ENCODE measurements at places on chromosomes 7 and 10.

DNA sequence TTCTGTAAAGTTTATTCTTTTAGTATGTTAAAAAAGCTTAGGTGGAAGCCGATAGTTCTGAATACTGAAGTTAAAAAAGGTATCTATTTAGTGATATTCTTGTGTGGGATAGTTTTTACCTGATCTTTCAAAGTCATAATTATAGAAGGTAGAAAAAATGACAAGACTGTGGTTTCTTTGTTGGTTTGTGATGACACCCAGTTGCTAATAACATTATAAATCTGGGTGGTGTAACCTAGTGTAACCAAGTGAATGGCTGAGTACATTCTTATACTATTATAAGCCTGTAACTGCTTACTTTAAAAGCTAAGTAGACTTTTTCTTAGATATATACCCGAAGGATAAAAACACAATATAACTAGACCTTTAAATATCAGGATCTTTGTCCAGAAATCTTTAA is 2.3 kb downstream of the CDK13 start:
- no peak for DNase-seq

- no peak for DNase-seq
These were observed 349.7 kb upstream of the COBL start for GRCh38 chr7:51666266-51666665.

- no peak for DNase-seq
These were observed 65.1 kb downstream of the SFMBT2 start for GRCh38 chr10:7345717-7346116.

DNA sequence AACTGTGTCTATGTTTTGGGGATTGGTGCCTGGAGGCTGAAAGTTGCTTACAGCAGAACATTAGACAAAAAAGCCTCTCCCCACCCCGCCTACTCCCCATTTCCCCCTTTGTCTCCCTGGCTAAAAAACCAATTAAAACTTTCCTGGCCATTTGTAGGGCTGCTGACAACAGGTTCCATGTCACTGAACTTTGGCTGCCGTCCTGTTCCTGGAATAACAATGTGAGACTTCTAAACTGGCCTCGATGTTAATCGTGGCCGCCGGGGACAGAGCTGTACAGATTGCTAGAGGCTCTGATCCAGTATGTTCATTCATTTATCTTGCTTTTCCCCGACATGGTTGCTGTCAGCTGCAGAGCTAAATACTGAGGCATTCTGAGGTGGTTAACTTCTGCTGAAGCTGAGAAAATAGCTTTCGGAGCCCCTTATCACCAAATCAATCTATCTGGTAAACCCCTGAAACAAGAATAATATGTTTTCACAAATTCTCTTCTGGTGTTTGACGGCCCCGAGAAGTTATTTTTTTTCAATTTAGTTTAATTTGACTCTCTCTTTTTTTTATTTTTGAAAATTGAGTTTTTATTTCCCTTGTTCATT is 271.6 kb downstream of the GFRA1 start:
- DNase-seq: no peak

- DNase-seq: no peak
These were observed 60.8 kb upstream of the NAMPT start for GRCh38 chr7:106345421-106346166.

GRCh38 chr10:101967119-101967518 is 88.9 kb downstream of the ARMH3 start:
- no peak for DNase-seq

DNA sequence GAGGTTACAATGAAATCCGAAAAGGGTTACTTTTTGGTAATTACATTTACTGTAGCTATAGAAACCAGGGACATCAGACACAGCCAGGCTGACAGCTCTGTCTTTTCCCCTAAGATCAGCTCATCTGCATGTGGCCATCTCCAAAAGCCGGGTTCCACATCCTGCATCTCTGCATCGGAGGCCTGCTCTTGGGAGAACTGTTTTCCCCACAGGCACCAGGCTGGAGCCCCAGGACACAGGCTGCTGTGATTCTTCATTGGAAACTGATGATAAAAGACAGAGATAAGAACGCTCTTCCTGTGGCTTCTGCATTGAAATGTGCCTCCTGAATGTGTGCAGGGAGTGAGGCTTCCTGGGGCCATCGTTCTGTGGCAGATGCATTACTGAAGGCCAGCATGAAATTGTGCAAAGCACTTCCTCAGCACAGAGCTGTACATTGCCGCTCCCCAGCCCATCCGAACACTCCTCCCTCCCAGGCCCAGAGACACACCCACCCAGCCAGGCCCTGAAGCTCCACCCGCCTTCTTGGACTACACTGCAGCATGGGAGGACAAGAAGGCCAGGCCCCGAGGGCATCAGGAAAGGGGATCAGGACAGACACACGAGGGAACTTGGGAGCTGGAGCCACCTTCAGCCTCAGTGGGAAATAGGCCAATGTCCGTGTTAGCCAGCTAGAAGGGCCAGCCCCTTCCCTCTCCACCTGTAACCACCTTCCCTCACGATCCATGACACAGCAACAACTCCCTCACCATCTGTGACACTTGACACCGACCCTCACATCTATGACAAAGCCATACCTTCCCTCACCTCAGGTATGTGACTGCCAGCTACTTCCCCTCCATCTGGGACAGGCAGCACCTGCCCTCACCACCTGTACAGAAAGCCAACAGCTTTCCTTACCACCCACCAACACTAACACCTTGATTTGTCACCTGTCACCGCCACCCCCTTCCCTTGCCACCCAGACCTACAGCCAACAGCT is 113.2 kb downstream of the GRID1 start:
- DNase-seq: no peak

DNA sequence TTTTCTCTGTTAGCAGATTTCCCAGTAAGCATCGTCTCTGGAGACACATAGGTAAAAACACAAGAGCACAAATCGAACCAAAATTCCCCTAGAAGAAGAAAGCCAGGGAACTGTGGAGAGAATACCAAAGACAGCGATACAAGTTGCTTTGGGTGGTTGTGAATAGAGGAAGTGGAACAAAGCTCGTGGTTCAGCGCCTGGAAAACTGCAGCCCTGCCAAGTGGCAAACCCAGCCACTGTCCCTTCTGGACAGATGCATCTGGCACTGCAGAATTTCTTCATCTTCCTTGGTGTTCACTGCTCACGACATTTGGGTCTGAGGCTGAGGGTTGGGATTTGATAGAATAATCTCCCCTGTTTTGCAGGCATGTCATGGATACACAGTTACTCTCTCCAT is 733.8 kb downstream of the PARD3 start:
- DNase-seq: no peak

DNA sequence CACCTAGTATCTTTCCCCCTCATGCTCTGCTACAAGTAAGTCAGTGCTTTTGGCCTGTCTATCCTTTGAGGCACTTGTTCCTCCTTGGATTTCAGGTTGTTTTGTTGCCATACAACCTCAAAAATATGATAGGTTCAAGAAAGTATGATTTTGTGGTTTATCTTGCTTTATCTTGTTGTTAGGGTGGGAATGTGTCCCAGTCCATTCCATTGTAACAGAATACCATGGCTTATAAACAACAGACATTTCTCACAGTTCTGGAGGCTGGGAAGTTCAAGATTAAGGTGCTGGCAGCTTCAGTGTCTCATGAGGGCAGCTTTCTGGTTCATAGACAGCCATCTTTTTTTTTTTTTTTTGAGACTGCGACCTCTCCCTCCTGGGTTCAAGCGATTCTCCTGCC is 72.1 kb downstream of the TMEM270 start:
- DNase-seq: no peak

DNA sequence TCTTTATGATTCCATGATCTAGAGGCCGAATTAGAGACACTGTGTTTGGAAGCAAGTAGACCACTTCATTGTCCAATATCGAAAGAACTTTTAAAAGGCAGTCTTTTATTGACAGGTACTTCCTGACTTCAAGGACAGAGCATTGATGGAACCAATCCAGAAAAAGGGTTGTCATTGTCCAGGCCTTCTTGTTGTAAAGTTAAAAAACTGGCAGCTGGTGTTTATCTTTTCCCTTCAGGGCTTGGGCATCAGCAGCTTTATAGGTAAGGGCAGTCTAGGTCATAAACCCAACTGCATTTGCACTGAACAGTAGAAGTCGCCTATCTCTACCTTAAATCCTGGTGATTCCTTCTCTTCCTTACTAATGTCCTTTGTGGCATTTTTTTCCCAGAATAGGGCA is 95.6 kb downstream of the ST7 start:
- no peak for DNase-seq

DNA sequence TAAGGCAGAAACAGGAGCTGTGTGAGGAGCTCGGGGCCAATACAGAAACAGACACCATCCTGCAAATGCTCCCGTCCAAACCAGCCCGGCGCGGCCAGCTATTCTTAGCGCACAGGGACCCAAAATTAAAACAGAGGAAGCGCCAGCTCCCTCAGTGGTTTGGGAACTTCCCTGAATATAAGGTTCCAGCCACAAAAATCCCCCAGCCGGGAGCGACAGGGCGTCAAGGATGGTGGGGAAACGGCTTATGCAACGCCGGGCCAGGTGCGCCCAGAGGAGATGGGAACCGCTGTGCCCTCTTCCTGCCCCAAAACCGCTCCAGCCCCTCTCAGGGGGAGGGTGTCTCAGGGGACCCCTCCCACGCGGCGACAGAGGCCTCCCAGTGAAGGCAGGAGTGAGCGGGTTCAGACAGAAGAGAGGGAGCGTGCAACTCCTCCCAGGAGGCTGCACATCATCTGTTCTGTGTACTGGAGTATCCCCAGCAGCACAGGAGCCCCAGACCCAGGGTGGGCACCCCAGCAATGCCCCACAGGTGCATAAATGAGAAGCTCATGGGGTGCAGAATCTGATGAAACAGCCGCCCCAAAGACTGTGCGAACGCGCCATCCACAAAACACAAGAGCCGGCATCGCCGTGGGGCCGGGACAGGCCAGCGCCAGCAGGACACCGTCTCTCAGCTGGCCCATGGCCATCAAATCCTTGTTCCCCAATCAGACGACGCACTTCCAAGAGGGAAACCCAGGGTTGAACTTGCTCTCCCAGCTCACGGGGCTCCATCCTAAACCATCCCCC is 73.9 kb upstream of the PDGFA start:
- no peak for DNase-seq

- no peak for DNase-seq
These were observed 41.2 kb upstream of the COBL start for GRCh38 chr7:51357821-51358220.

DNA sequence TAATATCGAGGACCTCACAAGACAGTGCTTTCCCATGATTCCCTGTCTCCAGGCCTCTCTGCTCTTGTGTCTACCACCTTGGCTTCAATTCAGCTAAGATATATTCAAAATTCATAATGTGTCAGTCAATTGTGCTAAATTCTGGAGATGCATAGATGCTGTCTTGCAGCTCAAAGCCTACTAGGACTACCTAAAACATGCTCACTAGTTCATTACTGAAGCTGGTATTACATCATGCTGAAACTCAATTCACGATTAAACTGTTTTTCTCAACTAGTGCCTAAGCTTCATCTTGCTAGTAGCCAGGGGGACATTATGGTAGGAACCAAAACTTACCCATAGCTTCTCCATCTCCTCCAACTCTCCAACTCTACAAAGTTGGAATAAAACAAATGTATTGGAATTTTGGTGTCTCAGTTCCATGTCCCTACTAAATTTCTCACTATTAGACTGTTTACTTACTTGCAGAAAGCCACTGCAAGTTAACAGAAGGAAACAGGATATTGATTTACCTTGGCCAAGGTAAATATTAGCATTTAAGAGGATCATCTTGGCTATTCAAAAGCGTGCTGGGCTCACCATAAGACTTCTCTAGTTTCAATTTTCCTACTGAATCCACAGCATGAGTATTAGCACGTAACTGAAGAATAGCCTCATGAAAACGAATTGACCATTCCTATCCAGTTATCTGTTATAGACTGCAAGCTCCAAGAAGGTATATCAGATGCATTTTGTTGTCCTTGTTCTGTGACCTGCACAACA is 53.6 kb downstream of the CREB3L2 start:
- no peak for DNase-seq

GRCh38 chr7:362402-363096 is 72.6 kb downstream of the FOXL3 start:
- DNase-seq: no peak

Measured in stimulated activated CD8-positive, alpha-beta memory T cell treated with anti-CD3 and anti-CD28 coated beads, Interleukin-15, amount 100 ng/mL, for 4 hours (primary cell).